Neuronal stem cell (in vitro differentiated cells): ENCODE measurements at places on chromosomes 16 and 17.

GRCh38 chr16:14377326-14377725 lies 252.7 kb downstream of the PARN start:
- no peaks in the 10 kb centered on the region for H3K27me3 ChIP-seq
- no peaks in the 10 kb centered on the region for H3K4me1 ChIP-seq
- no peak overlapping the region for H3K27ac ChIP-seq
- no peaks in the 10 kb centered on the region for H3K36me3 ChIP-seq
- H3K4me3 ChIP-seq: no peak overlapping the region

GRCh38 chr16:50462793-50463507 lies 85.2 kb upstream of the NKD1 start:
- H3K4me1 ChIP-seq: peaks cover 38% of the 10 kb centered on the region
- H3K4me3 ChIP-seq: no peak overlapping the region
- peaks cover 17% of the 10 kb centered on the region for H3K27me3 ChIP-seq

GRCh38 chr17:28896884-28897768 lies at the start of gene FLOT2:
TSS of gene FLOT2 (minus strand) at chr17:28897733. CDS start at chr17:28897574, 159 bp downstream.
- H3K27me3 ChIP-seq: no peaks in the 10 kb centered on the region
- peak within 1 kb of the TSS; percentile 69 for H3K4me3 ChIP-seq
- peak; percentile 59 for DNase-seq
- no peaks in the 10 kb centered on the region for H3K36me3 ChIP-seq

DNA sequence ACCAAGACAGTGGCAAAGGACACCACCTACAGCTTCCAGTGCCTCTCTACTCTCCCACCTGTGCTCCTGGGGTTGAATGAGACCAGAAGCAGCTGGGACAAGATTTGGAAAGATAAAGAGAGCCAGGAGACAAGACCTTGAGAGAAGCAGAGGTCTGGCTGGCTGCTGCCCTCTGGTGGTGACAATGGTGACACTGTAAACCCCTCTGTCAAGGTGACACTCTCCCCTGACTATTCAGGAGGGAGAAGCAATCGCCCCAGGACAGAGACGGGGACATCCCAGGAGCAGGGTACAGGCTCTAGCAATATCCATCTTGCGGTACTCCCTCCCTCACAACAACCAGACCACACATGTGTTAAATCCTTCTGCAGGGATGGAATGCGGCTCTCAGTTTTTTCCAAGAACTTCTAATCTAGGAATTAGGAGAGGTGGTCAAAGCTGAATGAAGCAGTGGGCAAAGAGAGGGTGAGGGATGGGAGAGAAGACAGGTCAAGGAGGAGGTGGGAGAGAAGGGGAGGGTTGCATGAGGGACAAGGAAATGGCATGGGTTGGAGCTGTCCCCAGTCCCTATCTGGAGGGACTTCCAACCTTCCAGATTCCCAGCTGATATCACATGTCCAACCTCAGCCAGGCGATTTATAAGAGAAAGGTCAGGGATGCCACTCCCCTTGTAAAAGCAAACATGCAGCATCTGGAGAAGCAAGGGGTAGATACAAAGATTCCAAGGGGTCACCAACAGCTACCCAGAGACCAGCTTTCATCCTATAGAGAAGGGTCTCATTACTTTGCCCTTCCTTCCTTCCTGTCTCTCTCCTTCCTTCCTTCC lies 2.9 kb downstream of the PHOSPHO1 start:
- DNase-seq: peak; percentile 66
- H3K36me3 ChIP-seq: no peaks in the 10 kb centered on the region
- no peak overlapping the region for H3K4me3 ChIP-seq
- H3K27me3 ChIP-seq: peaks cover 31% of the 10 kb centered on the region
- H3K27ac ChIP-seq: no peak overlapping the region

- no peak overlapping the region for H3K4me3 ChIP-seq
- no peaks in the 10 kb centered on the region for H3K4me1 ChIP-seq
- no peak overlapping the region for H3K27ac ChIP-seq
- no peaks in the 10 kb centered on the region for H3K36me3 ChIP-seq
- H3K27me3 ChIP-seq: no peaks in the 10 kb centered on the region
Observed at GRCh38 chr17:70251706-70252105, 82.4 kb downstream of the KCNJ2 start.

DNA sequence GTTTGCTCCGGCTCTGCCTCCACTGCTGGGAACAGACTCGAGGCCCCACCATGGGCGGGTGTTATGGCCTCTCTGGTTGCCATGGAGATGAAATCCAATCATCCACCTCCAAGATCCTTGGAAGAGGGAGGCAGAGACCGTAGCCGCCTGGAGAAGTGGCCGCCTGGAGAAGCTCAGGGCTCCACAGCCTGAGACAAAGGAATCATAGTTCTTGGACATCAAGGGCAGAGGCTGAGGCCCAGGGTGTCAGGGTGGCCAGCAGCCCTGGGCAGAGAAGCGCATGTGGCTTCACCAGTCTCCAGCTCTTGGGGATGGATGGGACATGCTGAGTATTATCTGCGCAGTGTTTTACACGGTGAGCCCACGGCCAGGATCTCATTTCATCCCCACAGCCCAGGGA lies 36.2 kb downstream of the ABR start:
- H3K27ac ChIP-seq: peak overlapping the region; percentile 44
- H3K27me3 ChIP-seq: no peaks in the 10 kb centered on the region
- H3K4me1 ChIP-seq: peaks cover 13% of the 10 kb centered on the region
- no peaks in the 10 kb centered on the region for H3K36me3 ChIP-seq

DNA sequence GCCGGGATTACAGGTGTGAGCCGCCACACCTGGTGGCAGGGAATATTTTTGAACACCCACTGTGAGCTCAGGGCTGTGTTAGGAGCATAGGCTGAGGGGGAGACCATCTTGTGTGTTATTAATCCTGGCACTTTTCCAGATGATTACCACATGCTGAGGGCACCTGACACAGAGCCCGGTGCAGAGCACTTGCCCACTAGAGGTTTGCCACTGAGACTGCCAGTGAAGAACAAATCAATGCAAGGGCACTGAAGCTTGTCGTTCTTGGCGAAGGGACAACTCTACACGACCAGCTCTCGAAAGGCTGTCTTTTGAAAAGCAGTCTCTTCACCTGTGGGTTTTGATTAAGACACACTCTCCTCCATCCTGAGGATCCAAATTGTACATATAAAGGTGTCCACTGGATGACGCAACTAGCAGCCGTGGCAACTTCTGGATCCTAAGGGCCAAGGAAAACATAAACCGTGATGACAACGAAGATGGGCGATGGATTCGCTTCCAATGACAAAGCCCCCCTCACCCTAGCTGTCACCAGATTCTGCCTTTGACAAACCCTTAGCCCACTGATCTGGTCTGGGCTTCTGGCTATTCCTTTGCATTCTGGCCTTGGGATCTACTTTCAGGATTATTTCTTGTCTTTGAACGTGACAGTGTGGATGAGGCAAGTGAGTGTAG lies 28.7 kb downstream of the WIPI1 start:
- no peak overlapping the region for H3K27ac ChIP-seq
- H3K36me3 ChIP-seq: peaks cover 43% of the 10 kb centered on the region
- no peak for DNase-seq
- H3K27me3 ChIP-seq: no peaks in the 10 kb centered on the region

DNA sequence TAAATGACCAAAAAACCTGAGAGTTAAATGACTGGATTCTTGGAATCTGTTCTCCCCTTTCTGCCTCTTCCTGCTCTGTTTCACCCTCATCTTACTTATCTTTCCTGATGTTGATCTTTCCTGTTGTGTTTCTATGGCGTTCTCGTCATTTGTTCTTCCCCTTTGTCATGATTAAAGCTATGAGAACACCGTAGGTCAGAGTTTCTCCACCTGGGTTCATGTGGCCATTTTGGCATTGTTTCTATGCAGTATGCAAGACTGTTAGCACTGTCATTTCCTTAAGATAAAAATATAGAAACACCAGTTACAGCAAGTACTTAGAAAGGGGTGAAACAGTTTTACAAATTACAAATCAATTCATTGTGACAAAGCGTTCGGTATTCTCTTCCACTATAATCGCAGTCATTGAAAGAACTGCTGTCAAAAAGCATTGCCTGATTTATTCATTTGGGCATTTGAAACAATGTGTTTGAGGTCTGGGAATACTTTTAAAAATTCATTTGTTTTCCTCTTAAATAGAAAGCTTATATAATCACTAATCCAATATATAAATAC lies 166.0 kb downstream of the PHKB start:
- DNase-seq: no peak
- H3K27me3 ChIP-seq: no peaks in the 10 kb centered on the region
- H3K4me3 ChIP-seq: no peak overlapping the region
- no peaks in the 10 kb centered on the region for H3K4me1 ChIP-seq
- peaks cover 2% of the 10 kb centered on the region for H3K36me3 ChIP-seq
- H3K27ac ChIP-seq: no peak overlapping the region

GRCh38 chr16:89335803-89336485 lies 118.4 kb downstream of the ZNF778 start:
- H3K4me3 ChIP-seq: no peak overlapping the region
- H3K27me3 ChIP-seq: no peaks in the 10 kb centered on the region
- no peak for DNase-seq
- H3K27ac ChIP-seq: no peak overlapping the region

GRCh38 chr17:55859301-55859795 lies 108.5 kb downstream of the PCTP start:
- H3K4me1 ChIP-seq: no peaks in the 10 kb centered on the region
- no peaks in the 10 kb centered on the region for H3K36me3 ChIP-seq
- H3K27me3 ChIP-seq: no peaks in the 10 kb centered on the region
- no peak overlapping the region for H3K27ac ChIP-seq
- no peak for DNase-seq

GRCh38 chr16:79329166-79329521 lies 271.4 kb downstream of the MAF start:
- no peak overlapping the region for H3K27ac ChIP-seq
- H3K4me3 ChIP-seq: no peak overlapping the region
- H3K27me3 ChIP-seq: no peaks in the 10 kb centered on the region
- no peaks in the 10 kb centered on the region for H3K36me3 ChIP-seq
- no peak for DNase-seq
- H3K4me1 ChIP-seq: peaks cover 3% of the 10 kb centered on the region

DNA sequence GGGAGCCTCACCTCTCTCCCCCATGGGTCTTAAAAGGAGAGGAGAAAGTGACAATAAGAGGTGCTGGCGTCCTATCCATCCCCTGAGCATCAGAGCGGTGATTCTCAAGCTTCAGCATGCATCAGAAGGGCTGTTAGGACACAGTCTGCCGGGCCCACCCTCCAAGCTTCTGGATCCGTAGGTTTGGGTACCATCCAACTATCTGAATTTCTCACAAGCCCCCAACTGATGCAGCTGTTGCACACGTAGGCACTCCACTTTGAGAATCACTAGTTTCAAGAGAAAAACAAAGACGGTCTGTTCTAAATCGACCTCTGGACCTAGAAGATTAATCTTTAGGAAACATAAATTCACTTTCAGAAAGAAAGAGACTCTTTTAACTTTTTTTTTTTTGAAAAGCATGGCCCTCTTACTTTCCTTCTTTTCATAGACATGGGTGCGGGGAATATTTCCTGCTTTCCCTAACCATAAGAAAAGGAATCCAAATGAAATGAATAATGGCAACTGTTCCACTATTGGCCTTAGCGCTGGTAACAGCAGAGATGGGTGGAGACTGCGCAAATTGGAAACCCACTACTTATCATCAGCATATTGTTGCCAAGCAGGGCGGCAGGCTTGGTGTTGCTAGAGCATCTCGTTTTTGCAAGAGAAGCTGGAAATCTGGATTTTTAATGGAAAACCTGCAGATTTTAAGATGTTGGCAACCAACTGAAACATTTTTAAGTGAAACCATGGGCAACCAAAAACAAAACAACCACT lies 144.4 kb downstream of the GAS7 start:
- no peak overlapping the region for H3K27ac ChIP-seq
- peaks cover under 1% of the 10 kb centered on the region for H3K4me1 ChIP-seq
- H3K4me3 ChIP-seq: no peak overlapping the region
- H3K27me3 ChIP-seq: no peaks in the 10 kb centered on the region
- H3K36me3 ChIP-seq: no peaks in the 10 kb centered on the region
- no peak for DNase-seq

DNA sequence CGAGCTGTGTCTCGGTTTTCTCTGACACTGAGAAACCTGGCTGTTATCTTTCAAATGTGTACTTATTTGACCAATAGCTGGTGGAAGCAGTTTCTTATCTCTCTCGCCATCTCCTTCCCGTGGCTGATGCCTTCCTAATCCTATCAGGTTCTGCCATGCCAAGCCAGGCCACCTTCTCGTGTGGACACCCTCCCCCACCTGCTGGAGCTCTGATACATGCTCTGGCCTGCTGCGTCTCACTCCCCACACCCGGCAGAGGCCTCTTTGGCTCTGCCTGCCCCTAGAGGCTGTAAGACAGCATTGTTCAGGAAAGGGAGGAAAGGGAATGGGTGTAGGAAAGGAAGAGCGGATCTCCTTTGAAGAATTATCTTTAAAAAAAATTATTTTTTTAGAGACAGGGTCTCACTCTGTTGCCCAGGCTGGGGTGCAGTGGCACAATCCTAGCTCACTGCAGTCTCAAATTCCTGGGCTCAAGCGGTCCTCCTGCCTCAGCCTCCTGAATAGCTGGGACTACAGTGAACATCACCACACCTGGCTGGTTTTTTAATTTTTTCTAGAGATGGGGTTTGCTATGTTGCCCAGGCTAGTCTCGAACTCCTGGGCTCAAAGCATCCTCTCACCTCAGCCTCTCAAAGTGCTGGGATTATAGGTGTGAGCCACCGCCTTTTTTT lies 7.5 kb upstream of the ARMC5 start:
- peaks cover 6% of the 10 kb centered on the region for H3K36me3 ChIP-seq
- H3K27me3 ChIP-seq: no peaks in the 10 kb centered on the region
- H3K4me3 ChIP-seq: no peak overlapping the region
- no peak for DNase-seq

DNA sequence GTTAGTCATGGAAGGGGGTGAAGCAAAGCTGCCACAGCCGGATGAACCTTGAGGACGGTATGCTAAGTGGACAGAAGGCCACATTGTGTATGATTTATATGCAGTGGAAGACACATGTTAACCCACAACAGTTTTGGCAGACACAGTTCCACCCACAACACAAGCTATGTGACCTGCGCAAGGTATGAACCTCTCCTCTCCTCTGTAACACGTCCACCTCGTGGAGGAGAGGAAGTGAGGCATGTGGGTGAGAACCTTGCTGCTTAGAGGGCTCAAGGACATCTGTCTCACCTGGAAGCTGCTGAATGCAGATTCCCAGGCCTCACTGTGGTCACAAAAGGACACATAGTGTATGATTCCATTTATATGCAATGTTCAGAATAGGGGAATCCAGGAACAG lies 136.1 kb upstream of the PLCG2 start:
- peaks cover 25% of the 10 kb centered on the region for H3K4me1 ChIP-seq
- H3K36me3 ChIP-seq: no peaks in the 10 kb centered on the region
- no peaks in the 10 kb centered on the region for H3K27me3 ChIP-seq
- no peak for DNase-seq
- peak overlapping the region; percentile 52 for H3K4me3 ChIP-seq

GRCh38 chr16:57023541-57024249 lies 34.3 kb downstream of the NLRC5 start:
- H3K36me3 ChIP-seq: no peaks in the 10 kb centered on the region
- no peak overlapping the region for H3K27ac ChIP-seq
- no peaks in the 10 kb centered on the region for H3K4me1 ChIP-seq
- H3K27me3 ChIP-seq: peaks cover 24% of the 10 kb centered on the region
- no peak overlapping the region for H3K4me3 ChIP-seq

DNA sequence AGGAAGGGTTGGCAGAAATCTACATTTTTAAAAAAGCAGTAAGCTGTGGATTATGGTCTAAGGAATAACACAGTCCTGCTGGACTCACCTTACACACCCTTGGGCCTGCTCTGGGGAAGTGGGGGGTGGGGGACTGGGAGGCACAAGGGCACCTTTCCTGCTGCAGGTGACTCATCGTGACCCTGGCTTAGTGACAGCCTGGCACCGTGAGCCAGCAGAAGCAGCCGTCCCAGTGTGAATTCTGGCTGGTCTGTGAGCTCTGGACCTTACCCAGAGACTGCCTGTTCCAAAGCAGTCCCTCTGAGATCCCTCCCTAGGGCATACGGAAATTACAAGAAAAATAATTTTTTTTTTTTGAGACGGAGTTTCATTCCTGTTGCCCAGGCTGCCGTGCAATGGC lies 4.2 kb upstream of the CRK start:
- no peaks in the 10 kb centered on the region for H3K27me3 ChIP-seq
- no peaks in the 10 kb centered on the region for H3K4me1 ChIP-seq
- no peak for DNase-seq
- H3K27ac ChIP-seq: no peak overlapping the region
